ENCODE measurements at places on chromosomes 2 and 18.

DNA sequence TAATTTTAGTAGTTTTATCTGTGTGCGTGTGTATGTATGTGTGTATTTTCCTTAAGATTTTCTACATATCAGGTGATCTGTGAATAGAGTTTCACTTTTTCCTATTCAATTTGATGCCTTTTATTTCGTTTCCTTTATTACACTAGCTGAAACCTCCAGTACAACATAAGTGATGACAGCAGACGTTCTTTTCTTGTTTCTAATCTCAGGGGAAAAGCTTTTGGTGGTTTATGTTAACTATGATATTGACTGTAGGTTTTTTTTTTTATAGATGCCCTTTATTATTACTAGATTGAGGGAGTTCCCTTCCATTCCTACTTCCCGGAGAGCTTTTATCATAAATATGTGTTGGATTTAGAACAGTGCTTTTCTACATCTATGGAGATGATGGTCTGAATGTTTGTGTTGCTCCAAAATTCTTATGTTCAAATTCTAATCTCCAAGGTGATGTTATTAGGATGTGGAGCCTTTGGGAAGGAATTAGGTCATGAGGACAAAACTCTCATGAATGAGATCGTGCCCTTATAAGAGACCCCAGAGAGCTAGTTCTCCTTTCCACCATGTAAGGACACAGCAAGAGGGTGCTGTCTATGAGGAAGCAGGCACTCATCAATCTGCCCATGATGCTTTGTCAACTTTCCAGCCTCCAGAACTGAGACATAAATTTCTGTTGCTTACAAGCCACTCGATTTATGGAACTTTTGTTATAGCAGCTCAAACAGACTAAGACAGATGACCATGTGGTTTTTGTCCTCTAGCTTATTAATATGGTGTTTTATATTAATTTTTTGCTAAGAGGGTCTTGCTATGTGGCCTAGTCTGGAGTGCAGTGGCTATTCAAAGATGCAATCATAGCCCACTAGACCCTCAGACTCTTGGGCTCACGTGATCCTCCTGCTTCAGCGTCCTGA is 5.9 kb upstream of the RHBDD1 start:
- no peak for DNase-seq

GRCh38 chr2:85684806-85685205 is 9.4 kb upstream of the GNLY start:
- no peak for DNase-seq

- peak; percentile 20 for DNase-seq
Measured at GRCh38 chr18:60549338-60549960, 176.9 kb upstream of the MC4R start.

- DNase-seq: no peak
Measured at GRCh38 chr2:206611191-206611590, 31.1 kb upstream of the FAM237A start.

GRCh38 chr18:75075429-75075841 is 133.5 kb downstream of the PTGR3 start:
- DNase-seq: no peak

GRCh38 chr2:162677476-162677875 is 161.1 kb downstream of the KCNH7 start:
- no peak for DNase-seq
